ENCODE measurements at places on chromosomes 2 and 18.

GRCh38 chr2:16650287-16651249 is 15.1 kb downstream of the CYRIA start:
- no peak for DNase-seq

DNA sequence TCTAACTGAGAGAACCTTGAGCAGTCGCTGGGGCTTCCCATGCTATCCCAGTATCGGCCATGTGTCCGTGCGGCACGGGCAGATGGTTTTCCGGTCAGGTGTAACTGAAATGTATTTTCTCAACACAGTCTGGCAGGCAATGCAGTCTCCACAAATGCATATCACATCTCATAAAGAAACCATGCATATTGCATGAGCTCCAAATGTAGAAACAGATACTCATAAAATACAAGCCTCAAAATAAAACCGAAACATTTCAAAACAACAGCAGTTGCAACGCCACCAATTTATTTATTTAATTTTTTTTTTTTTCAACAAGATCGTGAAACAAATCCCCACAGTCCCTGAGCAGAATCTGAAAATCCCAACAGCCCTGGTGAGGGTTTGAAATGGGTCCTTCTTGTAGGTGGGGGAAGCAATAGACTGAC is 299.4 kb downstream of the LPIN1 start:
- no peak for DNase-seq

DNA sequence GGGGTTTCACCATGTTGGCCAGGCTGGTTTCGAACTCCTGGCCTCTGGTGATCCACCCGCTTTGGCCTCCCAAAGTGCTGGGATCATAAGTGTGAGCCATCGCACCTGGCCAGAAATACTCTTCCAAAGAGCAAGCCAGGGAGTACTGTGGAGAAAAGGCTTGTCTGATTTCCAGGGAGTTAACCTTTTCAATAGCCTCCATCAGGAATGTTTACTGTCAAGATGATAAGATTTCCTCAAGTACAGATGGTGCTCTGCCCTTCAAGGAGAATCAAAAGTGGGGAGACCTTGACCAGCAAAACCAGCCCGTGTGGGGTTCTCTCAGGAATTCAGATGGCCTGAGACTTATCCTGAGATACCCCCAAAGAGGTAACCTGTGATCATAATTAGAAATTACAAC is 237.2 kb downstream of the PRKCE start:
- no peak for DNase-seq

DNA sequence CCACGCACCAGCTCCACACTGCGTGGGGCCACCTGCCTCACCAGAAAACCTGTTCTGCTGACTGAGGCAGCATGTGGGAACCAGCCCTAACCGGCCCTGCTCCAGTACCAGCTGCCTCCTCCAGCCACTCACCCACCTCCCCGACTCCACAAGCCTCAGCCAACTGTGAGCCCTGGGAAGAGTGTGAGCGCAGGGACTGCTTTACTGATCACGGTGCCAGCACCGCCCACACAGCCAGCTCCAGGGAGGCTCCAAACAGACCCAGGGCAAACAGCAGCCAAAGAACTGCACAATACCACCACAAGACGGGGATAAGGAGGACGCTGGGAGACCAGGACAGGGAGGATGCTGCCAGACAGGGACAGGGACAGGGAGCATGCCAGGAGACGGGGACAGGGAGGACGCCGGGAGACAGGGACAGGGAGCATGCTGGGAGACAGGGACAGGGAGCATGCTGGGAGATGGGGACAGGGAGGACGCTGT is 28.4 kb downstream of the EIPR1 start:
- no peak for DNase-seq

GRCh38 chr18:48781163-48781987 is 169.4 kb downstream of the SMAD7 start:
- no peak for DNase-seq

GRCh38 chr18:64199581-64199980 is 50.7 kb upstream of the LINC00305 start:
- DNase-seq: no peak

GRCh38 chr2:138333677-138334076 is 167.9 kb upstream of the SPOPL start:
- no peak for DNase-seq

Measured in stimulated activated CD4-positive, alpha-beta T cell treated with anti-CD3 and anti-CD28 coated beads, Interleukin-15, amount 100 ng/mL, for 1 hour (primary cell).